ENCODE measurements at places on chromosomes 13 and 19.

DNA sequence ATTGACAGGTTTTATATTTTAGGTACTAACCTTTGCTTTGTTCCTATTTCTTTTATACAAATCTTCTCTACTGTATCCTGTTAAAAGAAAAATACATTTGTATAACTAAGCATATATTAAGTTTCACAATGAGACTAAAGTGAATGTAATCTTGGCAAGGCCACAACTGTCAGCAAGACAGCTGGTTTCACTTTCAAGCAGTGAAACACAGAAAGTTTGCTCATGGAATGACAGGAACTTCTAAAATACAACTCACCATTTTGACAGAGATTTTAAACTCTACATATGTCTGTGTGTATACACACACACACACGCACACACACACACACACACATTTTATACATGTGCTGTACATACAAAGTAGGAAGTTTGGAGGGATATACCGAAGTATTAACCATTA, 53.3 kb downstream of the PARP4 start:
- DNase-seq, result peak; percentile 69

GRCh38 chr19:48290771-48291488, 21.0 kb downstream of the ZNF114 start:
- DNase-seq, result peak; percentile 83

GRCh38 chr19:54230031-54230430, 7.2 kb upstream of the LILRB3 start:
- no peak for DNase-seq

GRCh38 chr19:33458807-33459206, 62.8 kb downstream of the PEPD start:
- DNase-seq, result no peak

- no peak for DNase-seq
Observed at GRCh38 chr13:43965459-43965845, 85.7 kb downstream of the LACC1 start.
